ENCODE measurements at places on chromosomes 6 and 20.
A peak's percentile ranks its signal among the peaks of the same experiment; 100 is the strongest.

DNA sequence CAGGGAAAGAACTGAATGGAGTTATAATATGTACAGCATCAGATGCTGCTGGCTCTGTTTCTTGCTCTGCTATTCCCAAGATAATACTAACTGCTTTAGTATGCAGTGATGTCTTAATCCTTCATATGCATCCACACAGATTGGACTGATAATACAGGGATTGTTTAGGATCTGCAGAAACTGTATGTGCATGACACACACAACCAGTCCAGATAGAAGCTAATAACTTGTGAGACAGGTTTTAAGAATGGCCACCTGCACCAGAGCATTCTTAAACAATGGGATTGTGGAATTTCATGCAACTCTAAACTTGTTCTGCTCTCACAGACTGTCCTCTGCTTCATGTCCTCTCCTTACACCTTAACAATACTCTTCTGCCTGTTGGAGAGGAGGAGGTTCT lies 90.9 kb downstream of the SPTLC3 start:
- DNase-seq, result no peak

GRCh38 chr6:138972226-138972665 lies 15.8 kb downstream of the REPS1 start:
- DNase-seq, result peak; percentile 68

- no peak for DNase-seq
Observed at GRCh38 chr20:58375759-58376352, 13.2 kb upstream of the VAPB start.

DNA sequence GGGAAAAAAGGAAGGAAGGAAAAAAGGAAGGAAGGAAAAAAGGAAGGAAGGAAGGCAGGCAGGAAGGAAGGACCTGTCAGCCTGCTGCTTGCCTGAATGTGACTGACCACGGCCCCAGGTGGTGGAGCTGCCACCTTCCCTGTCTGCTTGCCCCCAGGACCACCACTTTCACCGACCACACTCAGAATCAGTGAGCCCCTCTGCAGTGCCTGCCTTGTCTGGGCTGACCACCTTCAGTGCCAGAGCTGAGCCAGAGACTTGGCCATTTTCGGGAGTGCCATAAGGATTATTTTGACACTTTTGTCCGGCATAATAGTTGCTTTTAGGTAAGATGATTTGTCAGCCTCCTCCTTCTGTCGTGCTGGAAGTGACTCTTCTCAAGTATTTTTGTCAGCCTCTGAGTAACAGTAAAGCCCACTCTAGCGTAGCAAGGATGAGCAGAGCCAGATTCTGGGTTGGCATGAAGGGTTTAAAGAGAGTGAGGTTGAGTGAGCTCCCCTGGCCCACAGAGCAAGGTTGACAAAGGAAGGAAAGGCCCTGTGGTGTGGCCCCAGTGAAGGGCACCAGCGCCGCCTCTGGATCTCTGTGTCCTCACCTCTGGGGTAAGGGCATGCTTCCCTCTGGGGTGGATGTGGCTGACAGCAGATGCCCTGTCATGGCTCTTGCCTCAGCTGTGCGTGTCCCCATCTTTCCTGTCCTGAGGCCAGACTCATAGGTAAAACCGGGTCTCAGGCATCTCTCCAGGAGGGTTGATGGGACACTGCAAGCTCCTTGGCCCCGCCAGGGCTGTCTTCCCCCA lies 214.7 kb upstream of the FOXQ1 start:
- no peak for DNase-seq

- DNase-seq, result peak; percentile 78
Observed at GRCh38 chr6:2378891-2379652, 133.7 kb upstream of the GMDS start.

- no peak for DNase-seq
Observed at GRCh38 chr6:155224618-155225017, 39.2 kb upstream of the CLDN20 start.

- peak; percentile 22 for DNase-seq
Observed at GRCh38 chr6:45759472-45759810, 256.2 kb downstream of the CLIC5 start.

DNA sequence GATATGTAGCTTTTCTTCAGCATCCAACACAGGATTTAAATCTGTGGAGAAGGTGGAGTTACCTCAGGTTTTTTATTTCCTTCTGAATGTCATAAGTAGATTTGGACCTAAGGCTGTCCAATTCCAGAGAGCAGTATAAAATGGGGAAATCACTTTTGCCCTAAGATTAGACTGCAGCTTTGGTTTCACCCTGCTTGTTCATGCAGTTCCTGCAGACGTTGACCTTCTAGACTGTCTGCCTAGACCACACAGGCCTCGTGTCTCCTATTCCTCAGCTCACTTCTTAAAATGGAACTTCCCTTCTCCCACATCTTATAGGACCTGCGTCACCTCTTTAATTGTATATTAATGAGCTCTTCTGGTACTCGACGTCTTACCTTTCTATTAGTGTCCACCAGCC lies 26.0 kb upstream of the C6orf62 start:
- no peak for DNase-seq

DNA sequence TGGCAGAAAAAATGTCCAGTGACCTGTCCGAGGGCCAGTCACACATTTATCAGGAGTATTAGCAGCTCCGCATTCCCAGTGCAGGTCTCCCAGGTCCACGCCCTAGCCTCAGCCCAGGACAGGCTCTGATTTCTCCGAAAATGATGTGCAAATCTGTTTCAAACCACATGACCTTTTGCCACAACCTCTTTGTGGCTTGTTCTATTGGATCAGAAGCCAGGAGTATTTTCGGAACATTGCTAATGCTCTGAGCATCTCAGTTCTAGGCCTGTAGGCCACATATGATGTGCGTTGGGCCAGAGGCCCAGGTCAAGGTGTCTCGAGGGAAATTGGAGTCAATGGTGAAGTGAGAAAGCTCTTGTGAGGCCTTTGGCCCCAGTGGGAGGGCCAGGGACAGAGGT lies 40.4 kb downstream of the SNX5 start:
- peak; percentile 27 for DNase-seq

- no peak for DNase-seq
Observed at GRCh38 chr20:4181956-4182945, 166.9 kb upstream of the RNF24 start.

DNA sequence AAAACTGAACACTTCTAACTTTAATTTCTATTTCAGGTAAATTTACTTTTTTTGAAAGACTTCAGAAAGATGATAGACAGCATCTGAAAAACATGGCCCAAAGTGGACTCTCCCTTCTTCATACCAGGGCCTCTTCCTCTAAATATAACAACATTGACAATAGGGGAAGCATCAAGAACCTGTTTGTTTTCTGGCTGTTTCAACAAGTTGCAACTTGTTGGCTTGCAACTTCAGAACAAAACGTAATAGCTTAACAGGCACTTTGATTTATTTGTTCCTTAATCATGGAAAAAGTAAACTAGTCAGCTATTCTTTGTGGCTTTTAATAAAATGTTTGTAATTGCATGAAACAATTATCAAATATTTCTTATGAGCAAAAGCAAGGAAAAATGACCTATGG lies 34.3 kb downstream of the RGS17 start:
- no peak for DNase-seq

DNA sequence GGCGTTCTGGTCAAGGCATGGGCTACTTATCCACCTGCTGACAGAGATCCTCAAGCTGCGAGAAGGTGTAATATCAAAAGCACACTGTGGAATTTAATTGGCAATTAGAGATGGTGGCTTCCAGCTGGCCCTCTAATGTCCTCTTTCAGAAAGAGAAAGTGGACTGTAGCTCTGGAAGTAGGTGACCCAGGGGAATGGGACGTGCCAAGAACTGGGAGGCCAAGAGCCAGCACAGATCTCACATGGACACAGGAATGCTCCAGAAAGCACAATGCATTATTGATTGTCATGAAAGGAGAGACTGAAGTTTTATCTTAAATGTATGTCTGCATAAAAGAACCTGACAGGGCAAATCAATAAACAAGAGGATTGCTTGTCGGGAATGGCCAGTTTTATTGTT lies 198.6 kb upstream of the CDH4 start:
- no peak for DNase-seq

DNA sequence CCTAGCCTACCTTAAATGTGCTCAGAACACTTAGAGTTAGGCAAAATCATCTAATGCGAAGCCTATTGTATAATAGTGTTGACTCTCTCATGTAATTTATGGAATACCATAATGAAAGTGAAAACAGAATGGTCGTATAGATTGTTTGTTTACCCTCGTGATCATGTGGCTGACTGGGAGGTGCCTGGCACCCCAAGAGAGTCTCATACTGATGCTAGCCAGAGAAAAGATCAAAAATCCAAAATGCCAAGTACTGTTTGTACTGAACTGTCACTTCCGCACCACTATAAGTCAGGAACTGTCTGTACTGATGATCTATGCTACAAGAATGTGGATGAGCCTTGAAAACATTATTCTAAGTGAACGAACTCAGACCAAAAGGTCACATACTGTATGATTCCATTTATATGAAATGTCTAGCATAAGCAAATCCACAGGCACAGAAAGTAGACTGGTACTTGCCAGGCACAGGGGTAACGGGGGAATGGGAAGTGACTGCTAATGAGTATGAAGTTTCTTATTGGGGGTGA lies 22.4 kb downstream of the ZMYND8 start:
- DNase-seq, result peak; percentile 97

- DNase-seq, result no peak
Observed at GRCh38 chr6:154605882-154606370, 95.4 kb upstream of the CNKSR3 start.

DNA sequence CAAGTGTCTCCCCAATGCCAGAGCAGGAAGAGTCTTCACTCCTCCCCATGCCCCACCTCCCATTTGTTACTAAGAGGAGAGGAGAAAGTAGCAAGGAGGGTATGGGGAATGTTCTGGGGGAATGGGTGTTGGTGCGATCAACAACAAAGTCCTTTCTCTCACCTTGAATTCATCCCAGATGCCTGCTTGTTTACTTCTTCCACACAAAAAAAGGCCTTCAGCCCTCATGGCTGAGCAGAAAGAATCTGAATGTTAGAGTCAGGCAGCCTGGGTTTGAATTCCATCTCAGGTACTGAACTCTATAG lies 9.9 kb downstream of the MOG start:
- no peak for DNase-seq

GRCh38 chr20:32179515-32179914 lies 28.0 kb downstream of the PLAGL2 start:
- no peak for DNase-seq

DNA sequence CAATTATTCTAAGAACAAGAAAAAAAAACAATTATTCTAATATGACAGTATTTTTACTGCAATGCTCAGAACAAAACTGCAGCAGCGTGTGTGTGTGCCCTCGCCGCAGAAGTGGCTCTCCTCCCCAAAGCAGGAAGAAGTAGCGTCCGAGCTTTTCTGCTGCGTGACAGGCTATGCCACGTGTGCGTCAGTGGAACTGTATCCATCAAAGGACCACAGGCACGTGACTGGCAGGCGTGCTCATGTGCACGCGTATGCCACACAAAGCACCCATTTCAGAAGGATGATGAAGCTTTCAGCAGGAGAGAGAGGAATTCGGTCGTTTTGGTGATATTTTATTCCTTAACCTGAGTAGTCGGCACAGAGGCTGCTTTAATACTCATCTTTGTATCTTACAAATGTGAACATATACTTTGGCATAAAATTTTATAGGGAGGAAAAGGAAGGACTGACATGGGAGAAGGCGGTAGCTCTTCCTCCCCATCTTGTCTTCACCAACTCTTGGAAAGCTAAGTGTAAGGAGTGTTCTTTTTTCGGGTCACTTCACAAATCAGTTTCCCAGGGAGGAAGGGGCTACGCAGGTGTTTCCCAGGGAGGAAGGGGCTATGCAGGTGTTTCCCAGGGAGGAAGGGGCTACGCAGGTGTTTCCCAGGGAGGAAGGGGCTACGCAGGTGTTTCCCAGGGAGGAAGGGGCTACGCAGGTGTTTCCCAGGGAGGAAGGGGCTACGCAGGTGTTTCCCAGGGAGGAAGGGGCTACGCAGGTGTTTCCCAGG lies 3.4 kb downstream of the TCFL5 start:
- DNase-seq, result no peak

- peak; percentile 63 for DNase-seq
Observed at GRCh38 chr20:23340524-23340923, 10.1 kb upstream of the NXT1 start.

DNA sequence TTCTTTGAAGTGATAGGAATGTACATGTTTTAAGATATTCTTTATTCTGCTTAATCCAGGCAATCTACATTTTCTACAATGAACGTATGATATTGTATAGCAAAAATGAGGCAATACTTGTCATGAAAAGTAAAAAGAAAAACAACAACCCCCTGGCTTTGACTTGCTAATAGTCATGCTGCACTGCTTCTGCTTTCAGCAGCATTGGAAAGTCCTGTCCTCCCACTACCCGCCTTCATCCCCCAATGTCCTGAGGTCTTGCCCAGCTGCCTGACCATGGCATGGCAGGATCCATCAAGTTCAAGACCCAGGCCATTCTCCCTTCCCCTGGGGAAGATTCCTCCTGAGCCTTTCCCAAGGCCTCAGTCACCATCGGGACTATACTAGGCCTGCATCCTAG lies 156.5 kb downstream of the SH3BGRL2 start:
- DNase-seq, result no peak

GRCh38 chr6:36029464-36029863 lies 1.9 kb downstream of the MAPK14 start:
- peak; percentile 62 for DNase-seq

DNA sequence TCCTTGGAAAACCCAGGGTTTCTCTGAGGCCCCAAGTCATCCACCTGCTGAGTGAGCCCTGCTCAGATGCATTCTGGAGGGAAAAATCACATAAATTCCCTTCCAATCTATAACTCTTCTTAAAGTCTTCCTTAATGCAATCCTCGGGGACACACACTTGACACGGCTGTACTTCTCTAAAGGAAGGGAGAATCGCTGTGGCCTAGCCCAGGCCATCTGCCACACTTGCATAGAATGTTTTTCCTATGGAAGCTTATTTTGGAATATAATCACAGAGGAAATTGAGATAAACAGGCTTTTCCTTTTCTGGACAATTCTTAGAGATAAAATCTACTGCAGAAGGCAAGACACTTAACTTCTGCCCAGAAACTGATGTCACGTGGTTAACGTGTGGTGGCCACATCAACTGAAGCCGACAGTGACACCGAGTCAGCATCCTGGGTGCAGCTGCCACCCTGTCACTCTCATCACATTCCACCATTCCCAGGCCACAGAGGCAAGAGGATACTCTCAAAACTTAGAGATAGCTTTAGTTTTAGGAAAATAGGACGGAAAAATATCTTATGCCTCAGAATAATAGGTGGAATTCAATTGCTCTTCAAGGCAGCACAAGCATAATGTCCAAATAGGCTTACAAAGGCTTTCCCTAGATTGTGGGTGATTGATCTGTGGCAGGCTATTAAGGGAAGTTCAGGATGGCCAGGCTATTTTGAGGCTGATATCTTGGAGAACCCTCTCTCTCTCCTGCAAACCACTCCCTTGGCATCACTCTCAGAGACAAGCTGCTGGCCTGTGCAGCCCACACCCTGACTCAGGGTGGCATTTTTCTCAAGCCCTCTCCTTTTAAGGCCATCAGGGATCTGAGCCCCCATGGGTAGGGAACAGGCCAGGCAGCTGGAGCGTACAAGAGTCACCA lies 29.6 kb downstream of the PSMB1 start:
- DNase-seq, result no peak

Data from fibroblast of skin of right biceps (primary cell).